ENCODE measurements at places on chromosomes 3 and 15.

- DNase-seq: no peak
These were observed 1.4 kb downstream of the PDZRN3 start for GRCh38 chr3:73623346-73623745.

GRCh38 chr15:74891469-74891868, 1.6 kb downstream of the MPI start:
- DNase-seq: no peak

GRCh38 chr3:72485641-72486040, 362.6 kb downstream of the SHQ1 start:
- no peak for DNase-seq

GRCh38 chr3:11001020-11001657, 8.6 kb downstream of the SLC6A1 start:
- DNase-seq: no peak

DNA sequence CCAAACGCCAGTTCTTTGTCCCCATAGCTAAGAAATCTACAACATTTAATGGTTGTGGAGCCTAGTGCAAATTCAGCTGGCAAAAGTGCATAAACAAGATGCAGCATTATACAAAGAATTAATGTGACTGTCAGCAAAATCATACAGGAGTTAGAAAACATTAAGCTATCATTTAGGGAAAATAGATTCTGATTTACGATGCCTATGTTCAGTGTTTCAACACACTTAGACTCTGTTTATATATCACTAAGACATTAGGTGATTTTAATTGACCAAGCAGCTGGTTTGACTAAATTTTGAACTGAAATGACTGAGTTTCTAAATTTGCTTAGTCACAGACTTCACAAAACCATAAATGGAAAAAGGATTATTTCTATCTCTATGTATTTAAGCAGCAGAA, 1076.8 kb downstream of the TBL1XR1 start:
- no peak for DNase-seq

DNA sequence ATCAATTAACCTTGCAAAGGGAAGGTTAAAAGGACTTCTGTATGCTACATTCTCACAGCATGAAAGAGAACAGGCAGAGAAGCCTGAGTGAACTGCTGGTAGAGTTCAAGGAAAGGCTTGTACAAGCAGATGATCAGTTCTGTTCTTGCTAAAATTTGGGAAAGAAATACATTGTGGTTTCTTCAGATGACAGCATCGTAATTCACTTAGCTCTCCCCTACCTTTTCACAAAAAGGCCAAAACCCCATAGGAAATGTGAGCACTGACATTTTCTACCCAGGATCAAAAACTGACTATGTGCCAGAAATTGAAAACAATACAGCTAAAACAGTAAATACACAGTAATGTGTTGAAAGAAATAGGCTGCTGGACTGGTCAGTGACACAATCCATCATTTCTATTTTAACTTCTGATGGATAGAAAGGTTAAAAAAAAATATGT, 216.4 kb downstream of the DPH6 start:
- no peak for DNase-seq

- no peak for DNase-seq
These were observed 198.5 kb upstream of the GADL1 start for GRCh38 chr3:31092748-31093589.

DNA sequence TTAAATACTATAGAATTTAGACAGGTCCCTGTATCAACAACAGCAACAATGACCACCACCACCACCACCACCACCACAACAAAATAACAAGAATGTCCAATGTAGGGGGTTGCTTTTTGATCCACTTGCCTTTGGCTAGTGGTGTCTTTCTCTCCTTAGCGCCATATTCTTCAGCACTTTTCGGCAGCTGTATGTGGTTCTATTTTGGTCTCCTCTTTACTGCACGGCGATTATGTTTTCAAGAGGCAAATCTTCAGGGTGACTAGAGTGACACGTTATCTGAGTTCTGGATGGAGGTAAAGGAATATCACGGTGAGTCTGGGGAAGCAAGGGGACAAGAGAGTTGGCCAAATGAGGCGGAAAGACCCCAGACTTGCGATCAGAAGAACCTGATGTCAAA, 56.1 kb downstream of the ST6GAL1 start:
- no peak for DNase-seq

DNA sequence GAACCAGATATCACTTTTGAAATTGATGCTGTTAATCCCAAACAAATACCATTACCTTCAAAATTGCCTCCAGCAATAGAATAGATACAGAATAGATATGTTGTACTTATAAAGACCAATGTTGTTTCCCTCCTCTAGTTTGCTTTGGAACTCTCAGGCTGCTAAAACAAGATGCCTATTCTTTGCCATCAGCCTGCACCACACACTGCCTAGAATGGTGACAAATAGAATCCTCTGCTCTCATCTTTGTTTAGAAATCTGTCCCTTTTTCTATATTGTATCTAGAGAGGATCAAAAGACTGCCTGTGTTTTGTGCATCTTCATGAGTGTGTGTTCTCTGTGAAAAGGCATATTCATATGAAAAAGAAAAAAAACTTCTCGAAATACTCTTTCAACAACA, 349.2 kb upstream of the CCDC54 start:
- DNase-seq: no peak

GRCh38 chr15:66907826-66908743, 157.3 kb upstream of the SMAD3 start:
- DNase-seq: peak; percentile 82
